Head of caudate nucleus (tissue), 42 donors: ENCODE measurements at places on chromosomes 2 and 18.

- DNase-seq, result peak; percentile 65
Observed at GRCh38 chr2:233449081-233449901, 95.0 kb downstream of the DGKD start.

DNA sequence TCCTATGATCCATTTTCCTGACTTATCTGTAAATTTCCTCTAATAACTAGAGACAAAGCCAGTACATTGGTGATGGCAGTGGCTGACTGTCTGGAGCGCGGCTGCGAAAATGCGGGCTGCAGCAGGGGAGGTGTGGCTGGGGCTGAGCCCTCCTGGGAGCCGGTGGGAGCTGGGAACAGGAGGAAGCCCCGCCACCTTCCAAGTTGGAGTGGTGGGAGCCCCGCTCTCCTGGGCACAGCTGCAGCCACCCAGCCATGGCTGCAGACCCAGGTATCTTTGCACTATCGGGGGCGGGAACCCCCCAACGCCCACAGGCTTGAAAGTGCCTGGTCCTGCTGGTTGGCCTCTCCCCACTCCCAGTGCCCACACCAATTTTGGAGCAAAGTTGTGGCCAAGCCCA, 633.0 kb upstream of the TMEFF2 start:
- DNase-seq, result no peak

DNA sequence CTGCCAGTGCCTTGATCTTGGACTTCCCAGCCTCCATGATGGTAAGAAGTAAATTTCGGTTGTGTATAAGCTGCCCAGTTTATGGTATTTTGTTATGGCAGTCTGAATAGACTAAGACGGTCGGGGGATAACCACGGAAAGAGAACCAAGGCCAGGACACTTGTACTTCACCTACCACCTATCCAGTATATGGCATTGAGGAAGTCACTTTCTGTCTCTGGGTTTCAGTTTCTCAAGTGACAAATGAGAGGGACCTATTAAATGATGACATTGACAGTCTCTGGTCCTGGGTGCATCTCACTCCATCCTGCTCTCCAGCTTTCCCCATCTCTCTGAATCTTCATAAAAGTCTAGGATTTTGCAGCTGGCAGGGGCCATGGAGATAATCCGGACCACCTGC, 183.8 kb upstream of the MSH6 start:
- no peak for DNase-seq

GRCh38 chr2:47460766-47461165, 57.8 kb downstream of the MSH2 start:
- DNase-seq, result no peak

GRCh38 chr2:40935349-40935748, 483.5 kb upstream of the SLC8A1 start:
- DNase-seq, result no peak

DNA sequence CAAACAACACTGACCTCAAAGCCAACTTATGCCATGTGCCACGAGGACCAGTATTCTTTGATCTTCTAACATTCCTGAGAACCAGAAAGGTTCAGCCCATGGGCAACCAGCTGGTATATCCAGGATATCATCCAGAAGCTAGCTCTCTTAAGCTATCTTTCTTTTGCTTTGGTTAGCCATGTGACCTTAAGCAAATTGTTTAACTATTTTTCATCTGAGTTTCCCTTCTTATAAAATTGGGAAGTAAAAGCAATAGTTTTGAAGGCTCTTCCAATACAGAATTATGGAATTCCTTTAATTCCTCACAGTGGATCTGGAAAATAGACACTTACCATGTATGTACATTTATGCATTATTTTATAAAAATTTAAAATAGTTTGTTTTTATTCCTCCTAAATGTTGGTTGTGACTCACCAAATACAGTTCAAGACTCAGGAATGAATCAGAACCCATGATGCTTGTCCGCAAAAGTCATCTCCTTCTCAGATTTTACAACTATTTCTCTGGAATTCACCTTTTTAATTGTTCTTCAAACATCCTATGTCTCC, 435.7 kb downstream of the ZEB2 start:
- DNase-seq, result no peak

DNA sequence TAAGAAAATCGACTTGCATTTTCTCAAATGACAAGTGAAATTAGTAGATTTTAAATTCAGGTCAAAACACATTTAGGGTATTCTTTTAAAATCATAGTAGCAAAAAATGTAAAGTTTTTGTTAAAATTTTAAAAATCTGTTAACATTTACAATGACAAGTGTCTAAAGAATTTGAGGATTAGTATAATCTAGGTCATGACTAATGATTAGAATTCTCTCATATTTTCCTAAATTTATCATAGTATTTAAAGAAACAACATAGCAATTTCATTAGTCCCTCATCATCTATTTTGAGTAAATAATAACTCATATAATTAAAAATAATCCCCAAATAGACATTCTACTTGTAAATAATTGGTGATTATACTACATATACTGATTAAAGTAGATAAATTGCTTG, 23.6 kb downstream of the THUMPD2 start:
- no peak for DNase-seq

DNA sequence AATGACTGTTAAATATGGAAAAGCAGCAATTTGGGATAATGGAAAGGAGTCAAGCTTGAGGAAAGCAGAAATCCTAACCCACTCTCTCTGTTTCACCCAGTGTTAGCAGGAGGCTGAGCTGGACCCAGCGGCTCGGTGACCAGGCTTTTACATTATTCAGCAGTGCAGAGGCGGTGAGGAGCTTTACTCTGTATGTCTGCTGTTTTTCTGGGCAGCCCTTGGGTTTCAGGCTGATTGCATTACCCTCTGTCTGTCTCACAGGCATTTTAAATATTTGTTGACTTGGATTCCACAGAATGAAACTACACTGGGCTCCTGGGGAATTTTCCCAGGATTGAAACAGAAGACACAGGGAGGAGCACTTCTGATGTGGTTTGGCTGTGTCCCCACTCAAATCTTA, 368.0 kb downstream of the GALR1 start:
- DNase-seq, result no peak

DNA sequence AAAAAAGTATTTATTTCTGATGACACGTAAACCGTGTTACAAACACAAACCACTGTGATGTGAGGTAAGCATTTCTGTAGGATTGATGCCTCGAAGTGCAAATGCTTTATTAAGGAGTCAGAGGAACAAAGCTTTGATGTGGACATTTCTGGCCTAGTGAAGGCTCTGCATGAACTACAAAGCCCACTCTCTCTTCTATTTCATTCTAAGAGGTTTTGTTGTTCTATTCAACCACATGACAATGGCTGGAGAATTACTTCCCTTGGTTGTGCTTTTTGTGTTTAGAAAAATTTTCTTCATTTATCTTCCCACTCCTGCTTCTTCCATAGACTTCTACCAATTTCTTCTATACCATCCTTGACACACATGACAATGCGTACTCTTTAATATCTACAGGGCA, 125.7 kb upstream of the CCDC195 start:
- DNase-seq, result no peak

GRCh38 chr2:113098532-113098931, 28.9 kb upstream of the IL1RN start:
- no peak for DNase-seq

DNA sequence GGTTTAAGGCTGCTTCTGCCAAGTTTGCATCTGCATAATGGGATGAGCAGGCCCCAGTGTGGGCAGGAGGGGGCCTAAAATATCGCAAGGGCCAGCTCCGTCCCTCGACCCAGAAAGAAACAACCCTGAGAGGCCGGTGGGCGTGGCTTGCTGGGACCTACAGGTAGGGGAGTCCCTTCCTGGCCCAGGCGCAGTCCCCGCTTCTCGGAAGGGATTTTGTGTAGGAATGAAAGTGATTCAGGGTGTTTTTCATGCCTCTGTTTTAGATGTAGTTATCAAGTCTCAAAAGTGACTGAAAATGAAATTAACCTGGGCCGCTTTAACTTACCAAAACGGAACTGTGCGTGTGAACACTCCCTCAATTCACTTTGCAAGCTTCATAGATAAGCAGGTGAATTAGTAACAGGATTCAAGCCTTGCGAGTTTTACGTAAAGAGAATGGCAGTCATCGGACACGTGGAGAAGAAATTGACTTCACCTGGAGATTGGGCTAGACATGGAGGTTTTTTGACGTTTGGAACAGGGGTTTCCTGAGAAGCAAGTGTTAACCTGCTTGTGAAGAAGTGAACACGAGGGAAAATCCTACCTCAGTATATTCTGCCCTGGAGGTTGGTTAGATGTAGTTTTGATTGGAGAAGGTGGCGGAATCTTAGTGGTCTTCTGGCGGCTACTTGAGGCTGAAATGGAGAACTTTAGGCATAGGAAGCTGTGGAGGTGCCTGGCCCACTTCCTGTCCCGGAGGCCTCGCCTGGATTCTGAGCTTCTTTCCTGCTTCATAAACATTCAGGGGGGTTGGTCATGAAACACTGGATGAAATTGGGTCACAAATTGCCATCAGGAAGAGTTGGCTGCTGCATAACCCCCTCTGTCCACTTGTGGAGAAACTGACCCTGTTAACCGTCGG, 1.7 kb downstream of the NCK2 start:
- DNase-seq, result peak; percentile 37

GRCh38 chr2:210195101-210195852, 24.1 kb upstream of the KANSL1L start:
- DNase-seq, result peak; percentile 8

DNA sequence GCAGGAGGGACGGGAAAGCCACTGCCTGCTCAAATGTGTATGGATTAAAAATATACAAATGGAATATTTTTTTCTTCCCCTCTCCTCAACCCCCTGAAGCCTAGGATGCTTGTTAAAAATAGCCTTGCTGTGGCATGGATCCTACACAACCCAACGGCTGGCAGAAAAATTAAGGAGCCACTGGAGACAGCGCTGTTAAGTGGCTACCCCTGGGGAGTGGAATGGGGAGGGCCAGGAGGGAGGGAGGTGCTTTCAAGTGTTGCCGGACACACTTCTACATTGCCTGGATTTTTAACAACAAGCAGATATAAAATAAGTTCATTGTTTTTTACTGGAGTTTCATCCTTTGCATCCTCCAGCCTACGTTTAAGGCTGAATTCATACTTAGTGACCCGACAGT, 66.6 kb downstream of the ZBTB7C start:
- DNase-seq, result no peak

DNA sequence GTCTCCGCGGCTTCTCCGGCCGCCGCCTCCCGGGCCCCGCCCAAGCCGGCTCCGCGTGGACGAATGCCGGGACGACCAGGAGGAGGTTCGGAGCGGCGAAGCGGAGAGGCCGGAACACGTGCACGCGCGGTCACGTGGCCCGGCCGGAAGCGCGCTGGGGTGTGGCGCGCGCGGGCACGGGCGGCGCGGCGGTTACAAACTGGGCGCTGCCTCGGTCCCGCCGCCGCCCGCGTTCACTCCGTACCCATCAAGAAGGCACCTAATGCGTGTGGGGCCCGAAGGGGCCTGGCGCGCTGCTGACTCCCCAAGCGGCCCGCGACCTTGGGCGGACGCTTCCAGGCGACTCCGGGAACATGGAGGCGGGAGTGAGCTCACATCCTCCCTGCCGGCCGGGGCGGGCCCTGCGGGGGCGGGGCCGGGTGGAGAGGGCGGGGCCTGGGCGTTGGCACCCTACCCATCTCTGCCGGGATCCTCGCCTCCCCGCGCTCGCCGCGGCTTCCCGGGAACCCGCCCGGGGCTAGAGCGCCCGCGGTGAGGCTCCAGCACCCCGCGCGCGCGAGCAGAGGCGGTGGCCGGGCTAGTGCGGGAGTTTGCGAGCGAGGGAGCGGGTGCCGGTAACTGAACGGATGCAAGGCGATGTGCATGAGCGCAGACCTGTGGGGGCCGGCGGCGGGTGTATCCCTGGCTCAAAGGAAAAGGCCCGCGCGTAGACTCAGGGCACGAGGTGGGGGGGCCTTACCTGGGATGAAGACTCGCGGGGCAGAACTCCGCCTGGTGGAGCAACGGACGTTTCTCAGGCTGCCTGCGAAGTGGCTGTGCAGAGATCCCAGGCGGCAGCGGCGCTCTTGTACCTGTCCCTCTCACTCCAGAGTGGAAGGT, at the start of gene TMEM185B:
Gene TMEM185B (minus strand): TSS at position 367 of the 879 bp plus-strand sequence. CDS start 424 bp downstream, outside the sequence.
- peak; percentile 92 for DNase-seq

DNA sequence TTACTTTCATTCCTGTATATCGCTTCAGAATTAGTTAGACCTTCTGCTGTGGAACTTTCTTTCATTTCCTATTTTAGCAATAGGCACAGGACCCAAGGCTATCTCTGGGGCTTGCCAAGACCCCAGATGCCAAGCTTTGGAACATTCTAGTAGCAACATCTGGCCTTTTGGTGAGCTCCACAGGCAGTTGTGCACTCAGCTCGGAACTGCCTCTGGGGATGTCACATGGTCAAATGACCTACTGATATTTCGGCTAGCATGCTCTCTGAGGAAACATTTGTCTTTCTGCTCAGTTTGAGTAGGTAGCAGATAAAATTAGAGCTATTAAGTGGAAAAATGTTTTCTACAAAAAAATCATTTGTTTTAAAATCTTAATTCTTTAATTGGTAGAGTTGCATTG, 76.6 kb upstream of the ITGA4 start:
- no peak for DNase-seq

- no peak for DNase-seq
Observed at GRCh38 chr18:54240629-54241107, 16.2 kb upstream of the MBD2 start.
